Fibroblast of the aortic adventitia (primary cell): ENCODE measurements at places on chromosomes 13 and 19. TPM values are rescaled to one million over a fixed set of nuclear protein-coding genes. Genes with fewer than 3 reads are reported as not detected.
A peak's percentile ranks its signal among the peaks of the same experiment; 100 is the strongest.

GRCh38 chr19:2942928-2943640, 1.7 kb downstream of the ZNF77 start:
- no peak for DNase-seq

DNA sequence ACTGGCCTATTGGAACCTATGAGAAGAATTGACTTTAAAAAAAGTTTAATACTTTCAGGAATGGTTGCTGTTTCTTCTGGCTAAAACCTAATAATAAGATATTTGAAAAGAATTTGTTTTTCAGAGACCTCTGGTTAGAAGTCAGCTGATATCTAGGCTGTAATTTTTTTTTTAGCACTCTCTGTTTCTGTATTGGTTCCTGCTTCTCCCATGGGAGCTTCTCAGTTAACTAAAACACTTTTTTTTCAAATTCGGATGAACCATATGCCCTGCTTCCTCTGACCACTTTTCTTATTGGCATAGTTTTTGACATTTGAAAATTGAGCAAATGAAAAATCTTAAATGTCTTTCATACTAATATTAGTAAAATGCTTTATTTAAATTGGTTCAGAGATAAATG, 163.5 kb upstream of the SLC10A2 start:
- DNase-seq: no peak

- DNase-seq: no peak
Measured at GRCh38 chr13:109776575-109776974, 9.8 kb downstream of the IRS2 start.

- no peak for DNase-seq
Measured at GRCh38 chr19:648305-648704, 8.6 kb downstream of the FGF22 start.

GRCh38 chr19:46289724-46290619, 6.9 kb upstream of the HIF3A start:
- DNase-seq: no peak

GRCh38 chr13:96744367-96745331, 249.6 kb downstream of the OXGR1 start:
- DNase-seq: no peak

DNA sequence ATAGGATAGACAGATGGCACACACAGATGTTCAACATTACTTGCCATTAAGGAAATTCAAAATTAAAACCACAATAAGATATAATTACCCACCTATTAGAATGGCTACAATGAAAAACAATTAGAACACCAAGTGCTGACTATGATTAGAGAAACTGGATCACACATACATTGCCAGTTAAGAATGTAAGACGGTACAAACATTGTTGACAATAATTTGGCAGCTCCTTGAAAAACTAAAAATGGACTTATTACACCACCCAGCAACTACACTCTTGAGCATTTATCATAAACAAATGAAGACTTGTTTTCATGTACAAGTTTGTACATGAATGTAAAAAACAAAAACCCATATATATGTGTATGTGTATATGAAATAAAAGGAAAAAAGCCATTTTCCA, 13.7 kb downstream of the ZNF461 start:
- no peak for DNase-seq

GRCh38 chr13:111046590-111047141, 68.4 kb upstream of the ARHGEF7 start:
- peak; percentile 31 for DNase-seq

ARRDC5 gene
- total RNA-seq: not detected in 2 replicates

GRCh38 chr19:6241680-6242377, 37.9 kb downstream of the MLLT1 start:
- DNase-seq: no peak

GRCh38 chr19:2805991-2806649, 13.5 kb upstream of the ZNF554 start:
- no peak for DNase-seq

GRCh38 chr13:24106429-24106828, 54.1 kb upstream of the SPATA13 start:
- no peak for DNase-seq

- DNase-seq: peak; percentile 57
Measured at GRCh38 chr19:40813182-40813581, 14.2 kb downstream of the EGLN2 start.

DNA sequence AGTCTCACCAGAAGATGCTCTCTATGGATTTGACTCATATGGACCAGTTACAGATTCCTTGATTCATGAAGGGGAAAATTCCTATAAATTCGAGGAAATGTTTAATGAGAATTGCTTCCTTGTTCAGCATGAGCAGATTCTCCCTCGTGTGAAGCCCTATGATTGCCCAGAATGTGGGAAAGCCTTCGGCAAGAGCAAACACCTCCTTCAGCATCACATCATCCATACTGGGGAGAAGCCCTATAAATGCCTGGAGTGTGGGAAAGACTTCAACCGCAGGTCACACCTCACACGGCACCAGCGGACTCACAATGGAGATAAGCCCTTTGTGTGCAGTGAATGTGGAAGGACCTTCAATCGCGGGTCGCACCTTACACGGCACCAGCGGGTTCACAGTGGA, 10.7 kb downstream of the ZNF460 start:
- no peak for DNase-seq

DNA sequence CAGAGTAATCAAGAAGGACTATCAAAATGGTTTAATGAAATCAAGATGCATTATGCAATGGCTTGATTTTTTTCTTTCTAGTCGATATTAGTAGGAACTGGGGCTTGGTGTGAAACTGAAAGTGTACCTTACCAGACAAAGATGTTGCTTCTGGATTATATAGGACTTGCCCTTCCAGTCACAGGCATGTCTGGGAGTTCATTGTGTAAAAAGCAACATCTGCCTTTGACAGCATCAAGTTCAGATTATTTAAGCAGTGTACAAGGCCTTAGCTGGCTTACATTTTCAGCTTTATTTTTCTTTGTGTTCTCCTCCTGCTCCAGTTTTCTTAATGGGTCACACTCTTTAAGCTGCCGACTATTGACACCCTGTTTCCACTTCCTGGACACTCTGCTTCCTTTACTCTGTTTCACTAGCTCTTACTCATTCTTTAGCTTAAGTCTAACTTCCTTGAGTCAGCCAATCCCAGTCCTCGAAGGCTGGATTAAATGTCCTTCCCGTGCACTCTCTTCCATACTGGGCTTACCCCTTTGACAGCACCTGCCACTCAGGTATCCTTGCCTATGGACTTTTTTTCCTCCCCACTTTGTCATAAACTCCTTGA, 29.4 kb upstream of the OLFM4 start:
- no peak for DNase-seq

DNA sequence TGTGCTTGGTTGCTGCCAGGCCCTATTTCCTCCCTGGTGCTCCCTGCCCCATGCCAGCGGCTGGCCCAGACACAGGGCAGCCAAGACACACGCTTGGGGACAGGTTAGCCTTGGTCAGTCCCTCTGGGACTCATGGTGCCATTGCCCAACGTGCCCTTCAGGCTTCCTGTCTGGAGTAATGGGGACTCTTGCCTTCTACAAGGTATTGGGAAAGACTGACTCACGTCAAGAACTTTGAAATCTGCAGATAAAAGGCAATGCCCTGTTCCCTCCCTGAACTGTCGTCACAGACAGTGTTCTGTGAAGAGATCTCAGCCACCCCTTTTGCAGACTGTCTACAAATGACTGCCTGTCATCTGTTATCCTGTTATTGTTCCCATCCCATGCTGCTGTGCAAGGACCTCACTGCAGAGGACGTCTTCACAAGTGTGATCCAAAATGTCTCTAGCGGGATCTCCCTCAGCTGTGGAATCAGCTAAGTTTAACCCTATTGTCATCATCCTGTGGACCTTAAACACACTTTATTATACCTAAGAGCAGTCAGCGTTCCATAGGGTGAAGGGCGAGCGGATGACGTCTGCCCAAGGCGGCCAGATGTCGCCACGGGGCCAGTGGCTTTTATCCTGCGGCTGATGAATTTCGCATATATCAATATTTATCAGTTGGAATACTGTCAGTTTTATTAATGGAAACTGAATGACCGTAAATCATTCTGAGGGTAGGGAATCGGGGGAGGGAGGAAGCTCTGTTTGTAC, 59.0 kb downstream of the GSX1 start:
- no peak for DNase-seq

ZNF793 gene
- 0.27 and 2.9 TPM in 2 replicates for total RNA-seq

DNA sequence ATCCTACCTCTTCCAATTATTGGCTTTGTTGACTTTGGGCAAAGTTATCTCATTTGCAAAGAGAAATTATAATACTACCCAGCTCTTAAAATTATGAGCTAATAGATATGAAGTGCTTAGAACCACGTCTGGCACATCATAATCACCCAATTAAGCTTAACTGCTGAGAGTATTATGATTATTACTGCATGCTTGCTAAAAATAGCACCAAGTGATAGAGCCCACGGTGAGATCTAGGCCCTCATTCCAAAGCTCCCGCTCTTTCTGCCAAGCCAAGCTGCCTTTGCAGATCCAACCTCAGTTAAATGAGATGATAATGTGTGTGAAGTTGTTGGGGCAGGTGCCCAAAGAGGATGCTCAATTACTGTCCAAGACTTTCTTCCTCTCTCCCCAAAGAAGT, 6.5 kb upstream of the EDDM13 start:
- no peak for DNase-seq

- no peak for DNase-seq
Measured at GRCh38 chr19:19615086-19615485, 3.4 kb downstream of the PBX4 start.

CLEC17A gene
- 0.09 TPM in 1 of 2 replicates, not detected in the other for total RNA-seq

OR4F17 gene
- total RNA-seq: not detected in 2 replicates

BCAM gene
- 5.9 and 24.2 TPM in 2 replicates for total RNA-seq

- DNase-seq: peak; percentile 39
Measured at GRCh38 chr13:113758651-113759524, at the start of gene TMEM255B. Gene TMEM255B (plus strand): TSS chr13:113759226. CDS start chr13:113759270, 44 bp downstream.

ELSPBP1 gene
- total RNA-seq: not detected in 2 replicates

- no peak for DNase-seq
Measured at GRCh38 chr19:5334824-5335500, 5.7 kb downstream of the PTPRS start.

GRCh38 chr19:39846678-39847486, 703 bp upstream of the FBL start:
- peak; percentile 15 for DNase-seq

DNA sequence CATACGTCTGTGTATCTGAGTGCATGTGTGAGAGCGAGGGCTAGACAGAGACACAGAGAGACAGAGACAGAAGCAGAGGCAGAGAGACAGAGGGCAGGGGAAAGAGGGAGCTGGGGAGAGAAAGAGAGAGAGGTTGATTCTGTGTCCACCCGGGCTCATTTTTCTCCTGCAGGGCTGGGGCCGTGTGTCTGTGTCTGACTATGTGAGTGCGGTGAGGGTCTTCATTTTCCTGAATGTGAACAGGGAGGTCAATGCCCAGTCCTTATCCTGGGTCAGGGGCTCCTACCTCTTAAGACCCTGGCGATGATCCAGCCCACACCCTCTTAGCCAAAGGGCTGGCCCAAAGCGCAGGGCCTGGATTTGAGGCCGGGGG, 17.7 kb downstream of the LRRC4B start:
- no peak for DNase-seq

DNA sequence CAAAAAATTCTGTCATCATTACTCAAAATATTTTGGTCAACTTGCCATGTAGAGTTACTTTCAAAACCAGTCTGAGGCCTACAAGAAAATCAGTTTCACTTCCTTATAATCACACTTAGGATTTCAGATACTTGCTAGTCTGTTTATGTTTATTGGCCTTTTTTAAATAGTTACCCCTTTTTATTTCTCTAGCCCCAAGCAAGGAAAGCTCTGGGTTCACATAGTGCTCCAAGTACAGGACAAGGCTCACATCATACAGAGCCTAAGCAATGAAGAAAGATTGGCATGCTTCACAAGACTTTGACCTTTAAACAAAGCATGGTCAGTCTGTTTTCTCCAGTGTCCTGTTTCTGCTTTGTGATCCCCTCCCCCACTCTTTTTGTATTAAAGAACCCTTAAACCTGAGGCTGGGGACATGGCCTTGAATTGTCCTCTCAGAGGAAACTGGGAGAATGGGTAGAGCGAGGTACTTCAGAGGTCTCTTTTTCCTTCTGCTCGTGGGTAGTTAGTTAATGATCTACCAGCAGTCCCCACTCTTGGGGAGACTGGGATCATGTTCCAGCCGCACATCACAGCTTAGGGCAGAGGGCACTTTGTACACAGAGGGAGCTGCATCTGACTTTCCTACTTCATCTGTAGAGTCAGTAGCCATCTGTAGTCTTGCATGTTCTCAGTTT, 30.7 kb downstream of the CEACAM1 start:
- DNase-seq: no peak

ZNF835 gene
- not detected in 2 replicates for total RNA-seq

- peak; percentile 78 for DNase-seq
Measured at GRCh38 chr19:31334101-31334848, 15.0 kb downstream of the TSHZ3 start.

ICAM4 gene
- total RNA-seq: 0.27 and 0.98 TPM in 2 replicates

GRCh38 chr19:49356382-49356781, 5.8 kb downstream of the TEAD2 start:
- DNase-seq: no peak

SIGLEC8 gene
- total RNA-seq: not detected in 2 replicates

DNA sequence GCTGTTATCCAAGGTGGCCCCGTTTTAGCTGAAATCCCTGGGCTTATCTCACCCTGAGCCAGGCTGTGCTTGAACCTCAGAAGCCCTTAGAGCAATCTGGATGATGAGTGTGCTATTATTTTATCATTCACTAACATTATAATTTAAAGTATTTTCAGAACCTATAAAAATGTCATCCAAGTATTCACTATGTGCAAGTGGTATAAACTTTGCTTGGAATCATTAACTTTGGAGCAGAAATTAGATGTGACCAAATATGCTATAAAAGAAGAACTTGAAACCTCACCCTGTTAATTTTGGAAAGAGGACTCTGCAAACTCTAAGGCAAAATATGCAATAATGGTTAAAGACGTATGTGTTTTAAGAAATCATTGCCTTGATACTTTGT, 147.5 kb downstream of the USP12 start:
- no peak for DNase-seq

- DNase-seq: no peak
Measured at GRCh38 chr19:35052599-35053190, 11.2 kb downstream of the HPN start.

GRCh38 chr13:104296286-104296685, 1230.1 kb upstream of the SLC10A2 start:
- no peak for DNase-seq

DNA sequence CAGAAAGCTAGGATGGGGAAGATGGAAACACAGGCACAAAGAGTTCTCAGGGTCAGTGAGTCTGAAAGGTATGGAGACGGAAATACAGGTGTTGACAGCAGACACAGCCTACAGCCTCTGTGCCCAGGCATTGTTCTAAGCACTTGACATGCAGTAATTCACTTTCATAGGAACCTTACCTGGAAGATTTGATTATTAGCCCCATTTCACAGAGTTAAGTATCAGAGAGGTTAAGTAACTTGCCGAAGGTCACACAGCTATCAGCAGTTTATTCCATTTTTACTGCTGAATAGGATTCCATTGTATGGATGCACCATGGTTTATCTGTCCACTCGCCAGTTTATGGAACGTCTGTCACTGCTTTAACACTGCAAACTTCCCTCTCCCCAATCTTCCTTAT, 13.2 kb downstream of the KLK4 start:
- DNase-seq: no peak

- no peak for DNase-seq
Measured at GRCh38 chr19:1384478-1385110, 887 bp downstream of the NDUFS7 start.
